ENCODE measurements at places on chromosomes 3 and 15.
A peak's percentile ranks its signal among the peaks of the same experiment; 100 is the strongest.

DNA sequence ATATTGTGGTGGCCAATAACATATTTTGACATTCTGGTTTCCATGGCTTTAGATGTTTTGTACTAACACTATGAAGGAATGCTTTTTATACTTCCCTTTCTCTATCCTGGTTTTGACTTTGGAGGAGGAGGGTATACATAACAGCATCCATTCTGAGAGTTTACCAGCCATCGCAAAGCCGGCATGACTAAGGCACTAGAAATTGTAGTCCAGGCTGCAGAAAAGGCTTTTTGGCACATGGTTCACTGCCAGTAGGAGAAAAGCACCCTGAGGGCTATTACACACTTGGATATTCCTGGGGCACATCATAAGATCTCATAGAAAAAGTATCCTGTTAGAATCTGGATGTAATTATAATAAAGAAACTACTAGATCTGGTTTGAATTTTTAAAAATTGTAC is 101.8 kb downstream of the STT3B start:
- DNase-seq, result peak; percentile 27

DNA sequence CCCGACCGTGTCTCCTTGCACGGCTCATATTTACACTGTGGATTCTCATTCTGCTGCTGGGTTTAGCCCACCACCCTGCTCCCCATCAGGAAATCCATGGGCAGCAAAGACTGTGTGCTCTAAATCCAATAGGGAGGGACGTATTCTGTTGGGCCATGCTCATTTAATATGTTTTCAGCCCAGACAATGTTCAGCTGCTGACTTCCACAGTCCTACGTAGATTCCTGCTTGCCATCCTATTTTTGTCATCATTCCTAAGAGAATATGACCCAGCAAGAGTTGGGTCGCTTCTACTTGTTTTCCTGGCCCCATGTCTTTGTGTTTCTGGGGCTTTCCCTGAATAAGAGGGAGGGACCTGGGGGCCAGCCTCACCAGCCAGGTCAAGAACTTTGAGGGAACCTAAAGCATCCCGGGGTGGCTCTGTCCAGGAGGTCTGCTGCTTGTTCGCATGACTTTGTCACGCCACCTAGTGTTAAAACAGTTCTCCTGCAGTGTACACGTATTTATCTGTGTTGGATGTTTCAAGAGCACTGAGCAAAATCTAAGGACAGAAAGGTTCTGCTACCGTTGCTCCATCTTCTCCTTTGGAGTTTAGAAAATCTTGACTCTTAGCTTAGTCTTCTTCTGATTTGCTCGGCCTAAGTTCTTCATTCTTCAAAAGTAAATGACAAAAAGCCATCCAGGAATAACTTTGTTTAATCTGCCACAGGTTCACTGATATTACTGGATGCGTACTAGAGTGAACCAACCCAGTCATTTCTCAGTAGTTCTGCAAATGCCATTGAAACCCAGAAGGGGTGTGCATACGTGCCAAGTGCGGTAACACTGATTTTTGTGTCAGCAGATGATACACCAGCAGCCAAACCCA is 79.8 kb upstream of the NR2E3 start:
- DNase-seq, result peak; percentile 75

DNA sequence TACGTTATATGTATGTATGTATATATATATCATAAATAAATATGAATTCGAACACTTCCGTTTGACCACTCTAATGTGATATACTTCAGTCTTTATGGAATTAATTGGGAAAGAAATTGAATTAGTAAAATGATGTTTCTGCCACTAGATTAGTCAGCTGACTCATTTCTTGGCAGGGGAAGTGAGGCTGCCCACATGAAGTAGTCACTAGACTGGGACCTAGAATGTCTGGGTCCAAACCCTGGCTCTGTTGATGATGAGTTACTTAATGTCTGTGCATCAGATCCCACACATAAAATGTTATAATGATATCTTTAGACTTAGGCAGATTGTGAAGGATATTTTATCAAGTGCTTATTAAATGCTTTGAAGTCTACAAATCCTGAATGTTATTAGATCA is 27.4 kb upstream of the ARL14 start:
- DNase-seq, result no peak

DNA sequence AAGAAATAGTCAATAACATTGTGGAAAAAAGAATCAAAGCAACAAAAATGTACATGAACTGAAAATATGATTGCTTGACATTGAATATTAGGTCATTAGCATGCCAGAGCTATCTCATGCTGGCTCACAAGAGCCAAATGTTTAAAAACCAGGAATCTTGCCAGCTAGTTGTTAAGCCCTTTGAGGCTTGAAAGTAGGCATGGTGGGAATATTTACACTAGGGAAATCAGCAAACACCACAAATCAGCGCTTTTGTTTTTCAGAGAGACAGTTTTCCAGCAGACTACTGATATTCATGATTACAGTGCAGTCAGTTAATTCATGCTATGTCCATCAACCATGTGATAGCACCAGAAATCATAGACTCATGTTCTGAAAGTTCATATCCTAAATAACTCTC is 144.8 kb downstream of the ARPP21 start:
- no peak for DNase-seq

GRCh38 chr3:100458814-100459213 is 33.6 kb upstream of the TMEM45A start:
- DNase-seq, result no peak

GRCh38 chr3:54257125-54257720 is 134.9 kb downstream of the CACNA2D3 start:
- DNase-seq, result no peak

GRCh38 chr15:56199038-56199437 is 44.6 kb downstream of the RFX7 start:
- DNase-seq, result no peak

DNA sequence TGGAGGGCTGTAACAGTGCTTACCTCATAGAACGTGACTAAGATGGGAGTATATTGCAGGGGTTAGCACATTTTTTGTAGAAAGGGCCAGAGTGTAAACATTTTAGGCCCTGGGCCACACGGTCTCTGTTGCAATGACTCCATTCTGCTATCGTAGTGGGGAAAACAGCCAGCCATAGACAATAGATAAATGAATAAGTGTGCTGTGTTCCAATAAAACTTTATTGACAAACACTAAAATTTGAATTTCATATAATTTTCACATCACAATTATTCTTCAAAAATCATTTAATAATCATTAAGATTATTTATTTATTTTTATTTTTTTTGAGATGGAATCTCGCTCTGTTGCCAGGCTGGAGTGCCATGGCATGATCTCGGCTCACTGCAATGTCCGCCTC is 478.6 kb downstream of the SHQ1 start:
- no peak for DNase-seq

- no peak for DNase-seq
Observed at GRCh38 chr15:25703726-25704125, 159.4 kb downstream of the ATP10A start.

DNA sequence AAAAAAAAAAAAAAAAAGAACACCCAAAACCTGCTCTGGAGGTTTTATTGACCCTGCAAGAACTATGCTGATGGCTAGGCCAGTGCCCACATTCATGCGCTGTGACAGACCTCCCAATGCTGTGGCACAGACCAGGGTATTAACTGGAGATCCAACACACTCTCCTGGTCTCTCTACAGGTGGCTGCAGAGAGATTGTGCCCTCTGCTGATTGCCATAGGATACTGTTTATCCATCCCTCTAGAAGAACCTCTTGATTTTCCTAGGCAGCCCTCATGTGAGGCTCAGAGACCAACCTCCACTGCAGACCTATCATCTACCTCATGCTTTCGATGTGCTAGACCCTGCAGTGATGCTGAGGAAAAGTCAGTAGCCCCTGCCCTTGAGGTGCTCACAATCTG is 125.5 kb upstream of the TRIM42 start:
- DNase-seq, result peak; percentile 8

GRCh38 chr3:110459021-110459420 is 612.6 kb upstream of the NECTIN3 start:
- DNase-seq, result no peak
